GM04503 (cell line): ENCODE measurements at places on chromosomes 5 and 9.

DNA sequence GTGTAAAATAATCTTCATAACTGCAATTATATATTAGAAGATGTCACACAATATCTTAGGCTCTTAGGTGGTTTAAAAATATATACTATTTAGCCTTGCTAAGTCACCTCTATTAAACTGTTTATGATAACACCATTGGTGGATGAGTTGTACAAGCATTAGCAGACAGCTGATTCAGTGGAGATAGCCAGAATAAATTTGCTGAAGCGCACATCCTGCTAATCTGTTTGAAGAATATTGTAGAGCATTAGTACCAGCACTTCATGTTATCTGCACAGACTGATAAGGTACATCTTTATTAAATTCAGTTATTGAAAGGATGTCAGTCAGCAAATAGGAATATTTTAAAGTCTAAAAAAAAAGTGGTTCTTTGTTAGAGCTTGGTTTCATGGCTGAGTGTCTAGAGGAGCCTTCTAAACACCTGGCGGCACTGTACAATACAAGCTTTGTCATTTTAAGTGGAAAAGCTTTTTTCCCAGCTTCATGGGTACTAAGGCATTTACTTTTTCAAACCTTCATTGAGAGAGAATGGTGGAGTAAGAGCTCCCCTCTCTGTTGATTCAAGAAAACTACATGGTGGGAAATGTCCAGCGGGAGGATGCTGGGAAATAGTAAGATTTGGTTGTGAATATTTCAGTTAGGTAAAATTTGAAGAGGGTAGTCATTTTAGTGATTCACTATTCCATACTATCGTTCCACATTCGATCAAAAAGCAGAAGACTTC is 275.1 kb downstream of the SLF1 start:
- no peak for DNase-seq

GRCh38 chr9:92561374-92562330 is 25.9 kb upstream of the ECM2 start:
- no peak for DNase-seq

DNA sequence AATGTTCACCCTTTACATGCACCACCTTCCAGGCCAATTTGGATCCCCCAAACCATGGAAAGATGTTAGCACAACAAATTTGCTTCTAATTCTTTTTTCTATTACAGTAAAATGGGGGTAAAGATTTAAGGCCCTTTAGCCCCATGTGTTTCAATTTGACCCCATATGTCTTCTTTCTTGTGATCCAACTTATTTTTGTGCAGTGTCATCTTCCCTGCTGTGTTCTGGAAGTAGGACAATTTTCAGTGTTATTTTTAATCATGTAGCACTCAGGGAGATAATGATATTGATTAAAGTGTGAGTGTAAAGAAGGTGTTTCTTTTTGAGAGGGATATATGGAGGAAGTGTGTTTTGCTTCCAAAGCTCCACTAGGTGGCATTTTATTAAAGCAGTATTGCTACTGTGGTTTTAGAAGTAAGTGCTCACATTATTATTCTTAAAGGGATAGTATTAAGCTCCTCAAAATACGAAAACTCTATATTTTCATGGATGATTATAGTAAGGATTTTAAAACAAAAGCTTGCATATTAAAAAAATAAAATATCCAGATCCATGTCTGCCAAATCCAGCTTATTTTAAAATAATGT is 118.7 kb upstream of the ATP10B start:
- DNase-seq = no peak

- DNase-seq = no peak
Observed at GRCh38 chr9:25442526-25442925, 235.7 kb downstream of the TUSC1 start.

DNA sequence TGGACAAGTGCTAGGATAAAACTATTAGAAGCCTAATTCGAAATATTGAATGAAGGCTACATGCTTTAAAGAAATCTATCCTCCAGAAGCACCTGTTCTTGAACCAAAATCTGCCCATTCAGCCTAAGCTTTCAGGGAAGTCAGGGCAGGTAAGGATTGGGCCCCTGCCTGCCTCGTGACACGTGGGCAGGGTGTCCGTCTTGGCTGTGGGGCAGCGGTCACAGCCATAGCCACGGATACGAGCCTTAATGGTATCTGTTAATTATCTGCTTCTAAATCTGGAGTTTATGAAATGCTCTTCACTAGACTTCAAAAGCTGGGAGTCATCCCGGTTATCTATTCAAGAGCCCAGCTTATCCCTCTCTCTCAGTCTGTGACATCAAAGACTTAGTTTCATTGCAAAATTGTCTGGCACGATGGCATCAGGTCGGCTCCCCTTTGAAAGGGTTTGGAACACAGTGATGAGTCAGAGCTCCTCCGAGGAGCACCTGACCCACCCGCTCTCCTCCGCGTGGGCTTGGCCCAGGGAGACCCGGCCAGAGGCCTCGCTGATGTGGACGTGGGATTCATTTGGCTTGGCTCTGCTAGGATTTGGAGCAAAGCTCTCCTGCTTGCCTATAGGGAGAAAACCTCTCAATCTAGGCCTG is 135.9 kb downstream of the MACROH2A1 start:
- no peak for DNase-seq

- no peak for DNase-seq
Observed at GRCh38 chr5:181099602-181100086, 31.3 kb downstream of the OR2V1 start.

GRCh38 chr5:66739021-66739420 is 142.8 kb downstream of the MAST4 start:
- DNase-seq = no peak

DNA sequence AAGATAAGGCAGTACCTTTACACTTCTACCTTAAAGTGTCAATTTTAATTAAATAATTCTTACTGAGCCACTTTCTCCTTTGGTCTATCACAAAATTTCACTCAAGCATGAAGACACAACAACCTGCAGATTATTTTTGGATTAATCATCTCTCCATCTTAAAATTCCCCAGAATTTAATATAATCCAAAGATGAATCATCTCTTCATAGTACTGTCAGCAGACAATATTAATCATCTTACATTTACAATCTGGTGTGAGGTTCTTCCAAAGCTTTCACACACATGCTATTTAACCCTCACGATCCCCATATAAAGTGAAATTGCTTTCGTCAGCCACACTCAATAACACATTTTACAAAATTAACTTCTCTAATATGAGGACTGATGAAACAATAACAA is 43.0 kb downstream of the LHFPL2 start:
- DNase-seq = no peak

GRCh38 chr5:157821822-157822622 is 36.9 kb downstream of the CLINT1 start:
- no peak for DNase-seq

DNA sequence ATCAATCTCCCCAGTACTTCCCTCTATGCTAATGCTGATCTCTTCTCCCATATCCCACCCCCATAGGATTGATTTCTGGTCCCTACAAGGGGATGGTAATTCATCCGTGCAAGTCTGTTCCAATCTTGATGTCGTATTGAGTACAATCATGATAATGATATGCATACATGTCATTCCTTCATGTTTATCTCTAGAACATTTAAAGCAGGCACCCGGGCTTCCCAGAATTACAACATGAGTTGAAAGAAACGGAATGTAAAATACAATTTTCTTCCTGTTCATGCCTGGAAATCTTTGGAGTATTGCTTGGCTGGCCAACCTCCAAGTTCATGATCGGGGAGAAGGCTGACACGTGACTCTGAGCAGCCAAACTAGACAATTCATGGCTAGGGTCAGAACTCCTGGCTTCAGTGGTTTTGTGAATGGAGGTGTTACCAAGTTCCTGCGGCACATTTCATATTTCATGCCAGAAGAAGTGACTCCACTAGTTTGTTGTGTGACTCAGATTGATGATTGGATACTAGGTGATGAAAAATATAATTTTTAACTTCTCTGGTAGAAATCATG is 66.6 kb downstream of the C9orf152 start:
- peak; percentile 97 for DNase-seq

GRCh38 chr5:167822241-167822640 is 469.2 kb upstream of the WWC1 start:
- no peak for DNase-seq

GRCh38 chr9:131982671-131983239 is 96.9 kb downstream of the MED27 start:
- DNase-seq = no peak

DNA sequence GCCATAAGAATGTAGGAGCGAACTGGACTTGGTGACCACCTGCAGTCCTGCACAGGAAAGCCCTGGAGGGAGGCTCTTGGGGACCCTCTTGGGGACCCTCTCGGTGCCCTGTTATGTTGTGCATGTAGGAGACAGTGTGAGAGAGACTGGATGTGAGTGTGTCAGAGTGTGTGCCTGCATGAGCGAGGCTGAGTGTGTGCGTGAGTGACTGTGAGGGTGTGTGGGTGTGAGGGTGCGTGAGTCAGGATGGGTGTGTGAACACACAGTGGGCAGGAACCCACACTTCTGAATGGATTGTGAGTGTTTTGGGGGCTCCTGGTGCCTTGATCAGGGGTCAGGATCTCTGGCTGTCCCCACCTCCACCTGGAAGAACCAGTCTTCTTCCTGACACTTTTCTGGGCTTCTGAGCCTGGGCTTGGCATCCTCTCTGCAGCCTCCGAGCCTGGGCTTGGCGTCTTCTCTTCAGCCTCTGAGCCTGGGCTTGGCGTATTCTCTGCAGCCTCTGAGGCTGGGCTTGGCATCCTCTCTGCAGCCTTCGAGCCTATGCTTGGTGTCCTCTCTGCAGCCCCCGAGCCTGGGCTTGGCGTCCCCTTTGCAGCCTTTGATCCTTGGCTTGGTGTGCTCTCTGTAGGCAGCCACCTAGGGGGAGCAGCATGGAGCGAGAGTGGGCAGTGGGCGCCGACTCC is 25.6 kb upstream of the ANKRD33B start:
- no peak for DNase-seq

GRCh38 chr5:141674747-141675146 is 7.3 kb downstream of the ARAP3 start:
- no peak for DNase-seq

- DNase-seq = peak; percentile 73
Observed at GRCh38 chr9:119810645-119811429, 441.6 kb upstream of the BRINP1 start.

GRCh38 chr5:158898185-158899177 is 201.2 kb downstream of the EBF1 start:
- no peak for DNase-seq

GRCh38 chr5:41279040-41279439 is 65.7 kb upstream of the C6 start:
- no peak for DNase-seq

- no peak for DNase-seq
Observed at GRCh38 chr5:83559118-83559785, 87.7 kb downstream of the VCAN start.

GRCh38 chr9:4862506-4863250 is 69.9 kb downstream of the RCL1 start:
- no peak for DNase-seq

DNA sequence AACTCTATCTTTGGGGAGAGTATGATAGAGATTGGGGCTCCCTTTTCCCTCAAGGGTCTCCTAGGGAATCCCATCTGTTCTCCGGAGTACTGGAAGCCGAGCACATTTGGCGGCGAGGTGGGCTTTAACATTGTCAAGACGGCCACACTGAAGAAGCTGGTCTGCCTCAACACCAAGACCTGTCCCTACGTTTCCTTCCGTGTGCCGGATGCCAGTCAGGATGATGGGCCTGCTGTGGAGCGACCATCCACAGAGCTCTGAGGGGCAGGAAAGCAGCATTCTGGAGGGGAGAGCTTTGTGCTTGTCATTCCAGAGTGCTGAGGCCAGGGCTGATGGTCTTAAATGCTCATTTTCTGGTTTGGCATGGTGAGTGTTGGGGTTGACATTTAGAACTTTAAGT is 21.5 kb downstream of the PTGS1 start:
- no peak for DNase-seq

- peak; percentile 67 for DNase-seq
Observed at GRCh38 chr5:140246378-140247122, 56.4 kb downstream of the PFDN1 start.

- no peak for DNase-seq
Observed at GRCh38 chr9:94648185-94648584, 8.9 kb upstream of the FBP1 start.

GRCh38 chr9:87795178-87795577 is 69.3 kb downstream of the CTSL start:
- DNase-seq = no peak

DNA sequence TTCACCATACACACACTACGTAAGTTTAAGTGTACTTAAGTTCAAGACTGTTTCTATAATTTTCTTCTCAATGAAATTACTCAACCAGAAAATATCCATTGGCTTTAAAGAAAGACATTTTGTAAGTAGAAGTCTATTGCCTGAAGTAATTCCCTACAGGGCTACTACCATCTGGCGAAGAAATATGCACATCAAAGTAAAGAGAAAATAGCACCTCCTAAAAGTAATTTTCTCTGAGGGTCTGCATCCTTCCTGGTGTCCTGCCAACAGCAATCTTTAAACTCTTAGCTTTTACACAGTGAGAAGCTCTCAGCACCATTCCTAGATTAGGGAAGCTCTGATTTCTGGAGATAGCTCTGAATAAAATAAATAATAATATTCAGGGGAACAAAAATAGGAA is 498.5 kb upstream of the TYRP1 start:
- no peak for DNase-seq

GRCh38 chr9:73531051-73531532 is 379.4 kb downstream of the ANXA1 start:
- no peak for DNase-seq

- DNase-seq = no peak
Observed at GRCh38 chr9:93897075-93897970, 57.8 kb downstream of the BARX1 start.

DNA sequence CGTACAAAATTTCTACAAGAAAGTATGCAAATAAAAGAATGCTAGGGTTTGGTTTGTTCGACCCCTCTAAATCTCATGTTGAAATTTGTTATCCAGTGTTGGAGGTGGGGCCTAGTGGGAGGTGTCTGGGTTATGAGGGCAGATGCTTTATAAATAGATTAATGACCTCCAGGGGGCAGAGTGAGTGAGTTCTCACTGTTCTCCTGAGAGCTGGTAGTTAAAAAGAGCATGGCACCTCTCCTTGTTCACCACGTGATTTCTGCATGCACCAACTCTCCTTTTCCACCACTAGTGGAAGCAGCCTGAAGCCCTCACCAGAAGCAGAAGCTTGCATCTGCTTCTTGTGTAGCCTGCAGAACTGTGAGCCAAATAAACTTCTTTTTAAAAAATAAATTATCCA is 50.4 kb upstream of the FAM170A start:
- no peak for DNase-seq

DNA sequence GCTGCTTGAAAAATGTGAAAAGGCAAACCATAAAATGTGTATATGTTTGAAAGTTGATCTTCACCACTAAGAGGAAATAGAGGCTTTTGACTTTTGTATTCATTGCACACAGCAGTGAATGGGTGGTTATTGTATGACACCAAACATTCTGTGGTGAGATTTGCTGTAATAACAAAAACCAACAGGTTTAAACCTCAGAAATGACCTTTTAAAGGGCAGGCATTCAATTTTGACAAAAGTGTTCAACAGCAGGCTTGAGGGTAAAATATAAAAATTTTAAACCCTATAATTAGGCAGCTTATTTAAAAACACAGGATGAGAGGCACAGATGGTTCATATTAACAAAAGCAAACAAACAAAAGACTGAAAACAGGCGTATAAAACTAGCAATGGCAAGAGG is 128.1 kb upstream of the NUDT12 start:
- no peak for DNase-seq

GRCh38 chr5:160694896-160695295 is 157.1 kb downstream of the ATP10B start:
- DNase-seq = no peak

GRCh38 chr9:122134822-122135528 is 24.6 kb downstream of the NDUFA8 start:
- DNase-seq = no peak
